ENCODE measurements at places on chromosomes 7 and 10.

DNA sequence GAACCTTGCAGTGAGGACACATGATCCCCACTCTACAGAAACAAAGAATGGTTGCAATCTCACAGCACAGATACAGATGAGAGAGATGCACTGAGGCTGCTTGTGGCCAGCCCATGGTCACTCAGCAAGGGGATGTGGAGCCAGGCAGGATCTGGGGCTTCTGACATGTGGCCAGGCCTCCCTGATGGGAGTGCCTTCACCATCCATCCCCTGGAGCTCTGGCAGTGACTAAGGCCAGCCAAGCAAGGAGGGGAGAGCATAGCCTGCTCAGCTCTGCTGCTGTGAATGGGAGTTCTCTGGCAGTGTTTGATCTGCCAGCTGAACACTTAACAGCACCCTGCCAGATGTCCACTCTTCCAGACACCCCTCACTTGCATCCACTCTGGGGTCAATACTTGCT, 19.8 kb downstream of the C10orf71 start:
- DNase-seq: no peak

GRCh38 chr10:78109210-78109609, 75.5 kb downstream of the RPS24 start:
- DNase-seq: peak; percentile 66

DNA sequence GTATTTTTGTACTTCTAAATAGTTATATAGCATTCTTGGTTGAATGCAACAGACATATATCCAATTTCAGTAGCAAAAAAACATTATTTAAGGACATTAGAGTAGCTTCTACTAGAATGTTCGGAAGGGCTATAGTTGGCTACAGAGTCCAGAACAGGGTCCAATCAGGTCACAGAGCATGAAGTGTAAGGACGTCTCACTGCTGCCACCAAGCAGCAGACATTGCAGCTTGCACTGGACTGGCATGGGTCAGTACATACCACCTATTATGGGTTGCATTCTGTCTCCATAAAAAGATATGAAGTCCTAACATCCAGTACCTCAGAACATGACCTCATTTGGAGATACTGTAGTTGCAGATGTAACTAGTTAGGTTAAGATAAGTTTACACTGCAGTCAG, 87.3 kb downstream of the LHFPL3 start:
- no peak for DNase-seq

DNA sequence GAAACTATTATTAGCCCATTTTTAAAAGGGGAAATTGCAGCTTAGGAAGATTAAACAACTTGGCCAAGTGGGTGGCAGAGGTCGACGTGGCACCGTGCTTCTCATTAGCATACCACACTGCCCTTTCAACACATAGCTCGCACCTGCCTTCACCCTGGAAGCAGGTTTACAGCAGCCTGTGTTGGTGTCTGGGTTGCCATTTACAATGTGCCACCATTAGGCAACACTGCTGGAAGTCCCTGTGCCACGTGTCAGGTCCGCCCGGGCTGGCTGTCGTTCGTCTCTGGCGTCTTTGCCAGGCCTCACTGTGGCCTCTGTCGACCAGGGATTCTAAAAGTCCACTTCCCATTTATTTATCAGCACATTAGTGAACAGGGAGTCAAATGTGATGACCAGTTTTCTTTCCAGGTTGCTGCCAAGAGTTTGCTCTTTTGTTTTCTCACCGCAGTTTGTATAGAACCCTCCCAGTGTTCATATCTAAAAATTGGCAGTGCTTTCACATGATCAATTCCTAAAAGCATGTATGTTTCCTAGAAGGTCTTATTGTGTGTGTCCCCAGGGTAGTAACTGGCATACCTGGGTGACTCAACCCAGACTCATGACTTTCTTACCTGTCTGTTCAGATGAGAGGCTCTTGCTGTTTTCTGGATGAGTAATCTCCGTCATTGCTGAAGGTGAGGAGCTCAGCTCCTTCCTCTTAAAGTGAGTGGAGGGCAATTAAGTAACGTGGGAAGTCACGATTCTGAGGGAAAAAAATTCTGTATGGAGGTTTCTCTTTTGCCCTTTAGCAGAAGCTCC, 9.2 kb downstream of the INSIG1 start:
- DNase-seq: no peak

DNA sequence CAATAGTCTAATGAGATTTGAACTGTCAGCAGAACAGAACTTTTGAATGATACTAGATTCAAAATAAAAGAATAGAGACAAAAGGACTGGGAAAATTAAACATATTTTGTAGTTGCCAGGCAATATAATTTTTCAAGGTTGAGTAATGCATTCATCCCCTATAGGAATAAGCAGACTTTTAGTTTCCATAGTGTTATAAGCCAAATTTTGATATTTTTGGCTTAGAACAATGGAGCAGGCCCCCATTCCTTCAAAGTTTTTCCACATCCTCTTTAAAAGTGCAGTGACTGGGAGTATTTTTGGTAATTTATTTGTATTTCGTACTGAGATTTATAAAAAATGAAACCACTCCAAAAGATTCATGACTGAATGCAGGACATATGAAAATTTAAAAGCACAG, 24.0 kb downstream of the MEOX2 start:
- no peak for DNase-seq

DNA sequence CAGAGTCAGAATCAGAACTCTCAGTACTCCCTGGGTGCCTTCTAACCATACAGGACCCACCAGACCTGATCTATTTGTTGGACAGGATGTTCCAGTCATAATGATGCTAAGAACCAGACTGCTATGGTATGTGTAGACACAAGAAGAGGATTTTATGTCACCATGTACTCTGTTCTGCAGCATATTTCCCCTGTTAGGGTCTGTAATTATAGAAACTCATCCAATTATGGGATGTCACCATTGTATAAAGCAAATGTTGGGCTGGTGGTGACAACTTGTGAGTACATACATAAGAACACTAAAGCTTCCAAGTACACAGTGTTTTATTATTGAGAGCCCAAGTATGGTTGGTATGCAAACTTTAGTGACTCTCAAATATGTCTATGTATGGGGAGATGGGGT, 67.1 kb upstream of the AGBL3 start:
- DNase-seq: no peak

DNA sequence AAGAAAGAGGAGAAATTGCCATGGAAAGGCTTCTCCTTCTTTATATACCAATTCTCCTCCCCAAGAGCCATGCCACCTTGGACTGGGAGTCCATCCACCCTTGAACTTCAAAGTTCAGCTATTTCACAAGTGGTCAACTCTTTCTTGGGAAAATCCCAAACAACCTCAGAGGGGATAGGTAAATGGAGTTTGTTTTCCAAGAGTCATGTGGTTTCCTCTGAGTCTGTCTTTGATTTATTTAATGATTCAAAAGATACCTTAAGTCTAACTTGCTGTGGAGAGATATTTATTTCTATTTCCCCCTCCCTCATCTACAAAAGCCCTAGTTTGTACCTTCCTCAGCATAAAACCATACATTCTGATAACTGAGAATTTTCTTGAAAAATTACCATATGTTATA, 758.6 kb upstream of the IGFBP3 start:
- DNase-seq: no peak

GRCh38 chr7:36928311-36928710, 204.0 kb upstream of the AOAH start:
- no peak for DNase-seq

- DNase-seq: no peak
These were observed 26.1 kb downstream of the SVIL start for GRCh38 chr10:29608476-29609301.

DNA sequence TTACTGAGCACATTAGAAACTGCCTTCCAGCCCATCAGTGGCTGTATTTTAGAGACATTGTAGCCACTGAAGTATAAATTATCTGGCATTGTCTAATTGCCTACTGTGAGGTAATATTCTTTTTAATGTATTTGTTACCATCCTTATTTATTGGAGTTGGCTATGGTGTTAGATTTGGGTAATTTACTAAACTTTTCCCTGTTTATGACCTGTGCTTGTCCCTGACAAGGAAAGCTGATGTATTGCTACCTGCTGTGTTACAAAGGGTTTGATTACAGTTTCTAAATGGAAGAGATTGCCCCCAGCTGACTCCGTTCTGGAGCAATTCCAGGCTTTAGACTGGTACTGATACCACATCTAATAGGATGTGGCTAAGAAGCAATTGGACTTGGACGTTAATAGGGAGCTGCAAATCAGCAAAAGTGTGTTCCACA, 12.3 kb upstream of the ASCC1 start:
- no peak for DNase-seq

GRCh38 chr7:80466636-80467035, 45.2 kb downstream of the GNAT3 start:
- DNase-seq: no peak

- no peak for DNase-seq
These were observed 241.5 kb upstream of the PFKP start for GRCh38 chr10:2825841-2826240.

DNA sequence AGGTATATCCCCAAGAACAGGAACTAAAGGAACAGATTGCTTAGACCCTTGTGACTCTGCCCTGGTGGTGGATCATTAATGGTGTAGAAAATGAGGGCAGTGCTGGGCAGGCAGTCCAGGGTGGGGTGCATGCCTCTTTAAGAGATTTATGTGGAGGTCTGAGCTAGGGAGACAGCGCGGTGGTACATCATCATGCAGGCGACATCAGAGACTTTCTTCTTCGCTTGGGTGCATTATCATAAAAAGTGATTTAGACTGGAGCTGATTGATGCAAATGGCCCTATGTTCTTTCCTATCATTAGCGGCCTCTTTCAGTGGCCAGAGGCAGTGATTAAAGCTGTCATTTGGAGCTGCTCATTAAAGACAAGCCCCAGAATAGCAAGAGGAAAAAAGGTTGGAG, 519.1 kb upstream of the GALNT17 start:
- DNase-seq: no peak

GRCh38 chr10:49139028-49139845, 5.4 kb upstream of the FAM170B start:
- DNase-seq: no peak
